Activated CD4-positive, alpha-beta T cell treated with anti-CD3 and anti-CD28 coated beads, Interleukin-2, Interleukin-6, amounts not matched to agents 100 ng/mL and 50 ng/mL, durations not matched to agents 16 hours and 8 hours (primary cell): ENCODE measurements at places on chromosomes 3 and 15.

DNA sequence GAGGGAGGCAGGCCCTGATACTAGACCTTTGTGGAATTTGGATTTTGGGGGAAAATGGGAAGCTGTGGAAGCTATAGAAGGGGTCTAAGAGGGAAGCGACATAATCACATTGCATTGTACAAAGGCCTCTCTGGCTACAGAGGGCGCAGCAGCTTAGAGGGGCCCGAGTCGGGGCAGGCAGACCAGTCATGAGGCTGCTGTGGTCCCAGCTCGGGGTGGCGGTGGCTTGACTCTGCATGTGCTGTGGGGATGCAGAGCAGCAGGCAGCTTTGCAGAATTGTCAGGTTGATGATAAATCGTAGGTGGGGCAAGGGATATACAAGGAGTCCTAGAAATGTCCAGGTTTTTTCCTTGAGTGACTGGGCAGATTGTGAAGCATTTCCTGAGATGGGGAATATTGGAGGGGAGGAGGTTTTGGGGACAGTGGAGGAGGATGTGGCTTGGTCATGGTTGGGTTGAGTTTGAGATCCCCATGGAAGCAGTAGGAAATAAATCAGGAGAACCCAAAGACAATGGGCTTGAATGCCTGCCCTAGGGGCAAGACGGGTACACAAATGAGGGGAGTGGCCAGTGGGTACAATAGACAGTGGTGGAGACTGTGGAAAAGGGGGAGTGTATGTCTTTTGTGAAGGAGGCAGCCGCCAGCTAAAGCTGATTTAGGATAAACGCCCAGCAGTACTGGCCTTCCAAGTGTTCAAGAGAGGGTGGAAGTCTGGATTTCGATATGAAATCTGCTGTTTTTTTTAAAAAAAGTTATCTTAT lies 94.1 kb downstream of the HMG20A start:
- no peak for DNase-seq

GRCh38 chr15:37095770-37096557 lies 4.4 kb downstream of the MEIS2 start:
- DNase-seq, result no peak

- DNase-seq, result no peak
These were observed 406.5 kb upstream of the TGFBR2 start for GRCh38 chr3:30199855-30200254.

DNA sequence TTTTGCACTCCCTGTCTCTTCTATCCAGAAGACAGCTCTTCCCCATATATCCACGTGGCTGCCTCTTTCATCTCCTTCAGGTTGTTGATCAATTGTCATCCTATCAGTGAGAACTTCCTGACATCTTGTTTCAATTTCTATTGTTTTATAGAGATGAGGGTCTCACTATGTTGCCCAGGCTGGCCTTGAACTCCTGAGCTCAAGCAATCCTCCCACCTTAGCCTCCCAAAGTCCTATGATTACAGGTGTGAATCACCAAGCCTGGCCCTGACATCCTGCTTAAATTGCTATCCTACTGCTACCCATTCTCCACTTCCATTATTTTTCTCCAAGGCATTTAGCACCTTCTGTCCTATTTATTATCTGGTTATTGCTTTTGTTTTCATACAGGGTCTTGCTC lies 44.9 kb upstream of the IREB2 start:
- DNase-seq, result no peak

DNA sequence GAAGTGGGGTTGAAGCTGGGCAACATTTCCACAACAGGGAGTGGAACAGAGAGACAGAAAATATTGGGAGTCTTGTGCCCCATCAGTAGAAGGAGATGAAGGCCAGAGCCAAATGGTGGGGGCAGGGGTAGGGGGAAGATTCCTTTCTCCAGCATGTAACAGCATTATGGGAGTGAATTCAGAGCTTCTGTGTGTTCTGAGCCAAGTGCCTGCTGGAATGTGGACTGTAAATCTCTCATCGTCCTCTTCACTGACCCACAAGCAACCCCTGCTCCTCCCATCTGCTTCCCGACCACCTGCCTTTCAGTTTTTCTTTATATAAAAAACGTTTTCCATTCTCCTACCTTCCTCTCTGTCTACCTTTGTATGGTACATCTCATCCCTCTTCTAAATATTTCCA lies 344.2 kb upstream of the TPRG1 start:
- no peak for DNase-seq
